ENCODE measurements at places on chromosomes 5 and 9. TPM values are rescaled to one million over a fixed set of nuclear protein-coding genes. Genes with fewer than 3 reads are reported as not detected.

ZNF474 gene
- not detected for polyA plus RNA-seq

HAVCR2 gene
- 7.3 TPM for polyA plus RNA-seq

PCDHGB1 gene
- polyA plus RNA-seq = not detected

PRXL2C gene
- 11.1 TPM for polyA plus RNA-seq

PDCD1LG2 gene
- 2.5 TPM for polyA plus RNA-seq

FGFR4 gene
- polyA plus RNA-seq = 0.29 TPM

INSYN2B gene
- 0.07 TPM for polyA plus RNA-seq

TMOD1 gene
- 2.6 TPM for polyA plus RNA-seq

CYLC2 gene
- polyA plus RNA-seq = not detected

KIF20A gene
- 0.60 TPM for polyA plus RNA-seq

SLC36A3 gene
- polyA plus RNA-seq = not detected

TRIM36 gene
- not detected for polyA plus RNA-seq

Data from CD4-positive, CD25-positive, alpha-beta regulatory T cell (primary cell).